Stimulated activated CD4-positive, alpha-beta T cell treated with anti-CD3 and anti-CD28 coated beads, TNF-alpha, amount 100 ng/mL, for 48 hours (primary cell): ENCODE measurements at places on chromosomes 3 and 15.

DNA sequence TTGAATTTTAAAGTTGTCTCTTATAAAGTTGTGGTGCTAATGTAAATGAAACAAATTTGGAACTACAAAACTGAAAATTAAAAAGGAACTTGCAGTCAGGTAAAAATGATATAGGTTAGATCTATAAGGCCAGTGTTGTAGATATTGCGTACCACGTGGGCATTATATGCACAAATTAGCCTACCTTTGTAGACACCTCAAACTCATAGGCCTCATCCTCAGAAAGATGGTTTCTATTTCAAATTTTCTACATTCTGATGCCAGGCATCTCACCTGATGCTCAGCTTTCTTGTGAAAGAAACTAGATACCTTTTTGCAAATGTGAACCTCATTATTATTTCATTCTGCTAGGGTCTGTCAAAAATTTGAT, 25.6 kb downstream of the TMEM207 start:
- no peak for DNase-seq

GRCh38 chr15:25333049-25333448, 105.8 kb downstream of the UBE3A start:
- DNase-seq: no peak

DNA sequence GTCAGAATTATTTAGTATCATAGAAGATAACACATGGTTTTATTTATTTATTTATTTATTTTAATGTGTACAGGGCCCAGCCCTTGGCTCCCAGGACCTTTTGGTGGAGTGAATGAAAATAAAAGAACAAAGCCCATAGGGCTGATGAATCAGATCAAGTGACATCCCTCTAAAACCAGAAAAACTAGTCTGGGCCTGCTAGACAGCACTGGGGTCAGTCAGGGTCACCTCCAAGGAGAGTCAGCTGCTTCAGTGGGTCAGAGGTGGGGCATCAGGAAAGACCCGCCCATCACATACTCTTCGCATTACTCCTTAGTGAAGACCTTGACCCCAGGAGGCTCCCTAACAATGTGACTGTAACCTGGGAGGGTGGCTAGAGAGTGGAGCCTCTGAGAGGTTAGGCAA, 12.8 kb downstream of the PPCDC start:
- DNase-seq: no peak

DNA sequence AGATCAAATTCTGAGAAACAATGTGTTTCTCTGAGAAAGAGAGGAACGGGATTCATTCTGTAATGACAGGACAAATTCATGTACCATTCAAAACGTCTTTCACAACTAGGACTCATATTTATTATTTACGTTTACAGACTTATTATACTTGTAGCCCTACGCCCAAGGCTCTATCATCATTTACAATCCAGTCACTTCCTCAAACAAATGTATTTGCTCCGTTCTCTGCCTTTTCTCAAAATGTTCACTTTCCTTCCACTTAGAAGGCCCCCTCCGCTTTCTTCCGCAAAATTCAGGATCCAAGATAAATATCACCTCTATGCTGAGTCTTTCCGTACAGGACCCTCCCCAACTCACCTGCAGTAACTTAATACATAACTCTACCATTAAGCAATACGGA, 745 bp downstream of the RSL24D1 start:
- DNase-seq: no peak
